Stimulated activated CD4-positive, alpha-beta T cell treated with anti-CD3 and anti-CD28 coated beads, Interleukin-15, amount 100 ng/mL, for 48 hours (primary cell): ENCODE measurements at places on chromosomes 12 and 14.

DNA sequence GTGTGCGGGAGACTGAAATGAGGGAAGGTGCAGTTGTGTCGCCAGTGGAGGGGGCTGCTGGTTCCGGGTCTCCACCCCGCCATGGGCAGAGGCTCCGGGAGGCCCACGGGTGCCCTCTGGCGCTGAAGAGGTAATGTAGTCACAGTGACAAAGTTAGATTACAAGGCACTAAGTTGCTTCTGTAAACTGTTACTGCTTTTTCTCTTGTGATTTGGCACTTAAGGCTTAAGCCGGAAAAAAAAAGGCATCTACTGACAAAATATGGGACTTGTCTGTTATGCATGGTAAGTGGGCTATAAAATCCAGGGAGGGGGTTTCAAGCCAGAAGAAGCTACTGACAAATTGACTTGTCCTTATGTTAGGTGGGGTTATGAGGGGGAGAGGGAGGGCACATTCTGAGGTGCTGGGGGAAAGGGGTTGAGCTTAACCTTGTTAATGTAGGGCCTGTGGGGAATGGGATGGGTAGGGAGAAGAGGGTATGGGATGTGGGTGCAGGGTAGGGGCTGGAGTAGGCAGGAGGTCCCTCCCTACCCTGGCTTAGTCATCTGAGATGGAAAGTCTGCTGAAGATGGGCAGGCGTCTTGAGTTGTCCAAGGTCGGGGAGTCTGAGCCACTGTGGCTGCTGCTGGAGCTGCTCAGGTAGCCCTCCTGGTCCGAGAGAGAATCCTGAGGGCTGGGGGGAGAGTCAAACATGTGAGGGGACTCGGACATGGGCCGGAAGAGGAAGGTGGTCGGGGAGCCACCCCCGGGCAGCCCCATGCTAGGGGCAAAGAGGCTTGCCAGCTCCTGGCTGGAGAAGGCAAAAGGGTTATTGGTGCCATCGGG lies 3.7 kb downstream of the ZFP36L1 start:
- DNase-seq = peak; percentile 75

DNA sequence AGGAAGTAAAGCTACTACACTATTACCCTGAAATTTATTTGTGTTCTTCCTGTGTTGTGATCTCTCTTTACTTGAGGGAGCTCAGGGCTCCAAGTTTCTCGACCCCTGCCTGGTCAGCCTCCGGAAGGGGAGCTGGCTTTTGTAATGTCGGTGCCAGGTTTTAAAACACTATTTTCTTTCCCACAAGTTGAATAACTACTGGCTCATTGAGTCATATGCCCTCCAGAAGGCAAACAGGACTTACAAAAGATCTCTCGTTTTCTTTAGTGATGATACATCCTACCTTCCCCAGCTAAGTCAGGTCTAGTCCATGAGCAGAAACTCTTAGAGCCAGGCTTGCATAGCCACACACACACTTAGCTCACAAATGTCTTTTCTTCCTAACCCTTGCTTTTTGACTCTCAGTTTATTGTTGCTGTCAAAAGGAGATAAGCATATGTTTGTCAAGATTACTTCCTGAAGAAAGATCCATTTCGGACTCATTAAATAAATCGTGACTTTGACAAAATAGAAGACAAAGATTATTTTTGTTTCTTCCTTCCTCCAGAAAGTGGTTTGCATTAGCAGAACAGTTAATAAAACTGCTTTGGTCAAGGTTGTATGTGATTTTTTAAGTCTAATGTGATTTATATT lies 209.8 kb upstream of the FLRT2 start:
- DNase-seq = no peak

GRCh38 chr12:71649401-71649800 lies 14.2 kb downstream of the ZFC3H1 start:
- DNase-seq = no peak

DNA sequence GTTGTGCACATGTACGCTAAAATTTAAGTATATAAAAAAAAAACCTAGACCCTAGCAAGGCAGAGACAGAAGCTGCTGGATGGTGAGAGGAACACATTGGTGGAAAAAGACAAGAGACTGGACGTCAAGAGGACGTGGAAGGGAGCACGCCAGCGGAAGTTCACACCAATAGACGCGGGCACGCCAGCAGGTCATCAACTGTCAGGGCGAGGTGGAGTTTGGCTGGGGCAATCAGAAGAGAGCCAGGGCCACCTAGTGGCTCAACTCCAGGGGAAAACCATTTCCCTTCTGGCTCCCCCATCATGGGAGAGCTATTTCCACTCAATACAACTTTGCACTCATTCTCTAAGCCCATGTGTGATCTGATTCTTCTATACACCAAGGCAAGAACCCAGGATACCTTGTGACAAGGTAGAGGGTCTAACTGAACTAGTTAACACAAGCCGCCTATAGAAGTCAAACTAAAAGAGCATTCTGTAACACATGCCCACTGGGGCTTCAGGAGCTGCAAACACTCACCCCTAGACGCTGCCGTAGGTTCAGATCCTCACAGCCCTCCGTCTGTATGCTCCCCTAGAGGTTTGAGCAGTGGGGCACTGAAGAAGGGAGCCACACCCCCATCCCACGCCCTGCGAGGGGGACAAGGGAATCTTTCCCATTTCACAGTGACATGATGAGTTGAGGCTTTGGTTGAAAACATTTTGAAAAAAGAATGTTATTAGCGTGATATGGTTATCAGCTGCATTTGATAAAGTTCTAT lies 702.7 kb downstream of the TMTC2 start:
- DNase-seq = no peak

GRCh38 chr14:89672636-89673511 lies 255.8 kb upstream of the FOXN3 start:
- no peak for DNase-seq

DNA sequence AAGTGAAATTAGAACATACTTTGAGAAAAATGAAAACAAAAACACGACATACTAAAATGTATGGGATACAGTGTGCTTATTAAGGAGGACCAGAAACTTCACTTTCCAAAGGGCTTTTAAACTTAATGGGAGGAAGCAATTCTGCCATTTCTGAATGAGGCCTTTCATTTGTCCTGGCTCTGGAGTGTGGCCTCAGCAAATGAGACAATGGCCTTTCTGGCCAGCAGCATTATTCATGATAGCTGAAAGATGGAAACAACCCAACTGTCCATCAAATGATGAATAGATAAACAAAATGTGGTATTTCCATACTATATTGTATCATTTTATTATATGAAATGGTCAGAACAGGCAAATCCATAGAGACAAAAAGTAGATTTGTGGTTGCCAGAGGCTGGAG lies 338.6 kb downstream of the CEP128 start:
- no peak for DNase-seq

DNA sequence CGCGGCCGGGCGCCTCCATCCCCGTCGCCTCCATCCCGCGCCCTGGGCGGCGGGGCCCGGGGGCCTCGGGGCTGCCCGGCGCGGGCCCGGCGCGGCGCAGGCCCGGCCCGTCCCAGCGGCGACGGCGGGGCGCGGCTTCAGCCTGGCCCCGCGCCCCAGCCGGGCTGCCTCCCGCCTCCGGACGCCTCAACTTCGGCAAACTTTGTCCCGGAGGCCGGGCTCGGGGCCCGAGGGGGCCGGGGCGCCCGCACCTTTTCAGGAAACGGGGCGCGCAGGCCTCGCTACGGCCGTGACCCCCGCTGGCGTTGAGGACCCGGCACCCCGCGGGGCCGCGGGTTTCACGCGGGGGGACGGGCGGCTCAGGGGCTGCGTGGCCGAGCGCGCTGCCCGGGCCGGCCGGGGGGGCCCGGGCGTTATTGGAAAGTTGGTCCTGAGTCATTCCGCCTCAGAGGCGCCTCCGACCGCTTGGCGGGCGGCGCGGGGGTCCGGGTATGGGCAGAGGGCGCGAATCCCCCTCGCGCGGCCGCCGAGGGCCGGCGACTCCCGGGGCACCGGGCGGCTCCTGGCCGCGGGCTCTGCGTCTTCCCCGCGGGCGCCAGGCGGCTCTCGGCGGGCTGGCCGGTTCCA lies 575 bp downstream of the TRAF3 start:
- DNase-seq = no peak

DNA sequence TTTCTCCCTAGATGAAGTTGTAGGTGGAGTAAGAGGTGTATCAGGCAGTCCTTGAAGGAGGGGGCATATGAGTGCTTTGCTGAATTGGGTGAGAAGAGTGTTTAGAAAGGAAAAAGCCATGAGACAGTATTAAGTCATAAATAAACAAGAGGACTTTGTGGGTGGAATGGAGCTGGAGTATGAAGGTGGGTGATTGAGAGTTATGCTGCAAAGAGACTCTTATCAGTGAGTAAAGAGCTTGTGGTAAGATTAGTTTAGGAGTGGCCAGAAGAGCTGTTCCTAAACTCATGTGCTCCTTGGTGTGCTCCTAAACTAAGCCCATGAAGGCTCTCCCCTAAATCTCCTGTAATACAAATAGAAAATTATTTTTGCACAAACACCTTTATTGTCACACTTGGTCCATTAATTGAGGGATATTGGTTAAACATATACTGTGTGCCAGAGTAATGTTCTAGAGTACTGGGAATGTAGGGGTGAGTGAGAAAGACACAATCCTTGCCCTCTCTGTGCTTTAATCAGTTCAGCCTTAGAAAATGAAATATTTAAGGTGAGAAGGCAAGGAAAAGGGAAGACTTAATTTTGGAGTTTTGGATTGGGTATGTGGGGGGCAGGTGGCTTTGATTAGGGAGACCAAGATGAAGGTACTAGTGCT lies 9.8 kb downstream of the CHPT1 start:
- no peak for DNase-seq

DNA sequence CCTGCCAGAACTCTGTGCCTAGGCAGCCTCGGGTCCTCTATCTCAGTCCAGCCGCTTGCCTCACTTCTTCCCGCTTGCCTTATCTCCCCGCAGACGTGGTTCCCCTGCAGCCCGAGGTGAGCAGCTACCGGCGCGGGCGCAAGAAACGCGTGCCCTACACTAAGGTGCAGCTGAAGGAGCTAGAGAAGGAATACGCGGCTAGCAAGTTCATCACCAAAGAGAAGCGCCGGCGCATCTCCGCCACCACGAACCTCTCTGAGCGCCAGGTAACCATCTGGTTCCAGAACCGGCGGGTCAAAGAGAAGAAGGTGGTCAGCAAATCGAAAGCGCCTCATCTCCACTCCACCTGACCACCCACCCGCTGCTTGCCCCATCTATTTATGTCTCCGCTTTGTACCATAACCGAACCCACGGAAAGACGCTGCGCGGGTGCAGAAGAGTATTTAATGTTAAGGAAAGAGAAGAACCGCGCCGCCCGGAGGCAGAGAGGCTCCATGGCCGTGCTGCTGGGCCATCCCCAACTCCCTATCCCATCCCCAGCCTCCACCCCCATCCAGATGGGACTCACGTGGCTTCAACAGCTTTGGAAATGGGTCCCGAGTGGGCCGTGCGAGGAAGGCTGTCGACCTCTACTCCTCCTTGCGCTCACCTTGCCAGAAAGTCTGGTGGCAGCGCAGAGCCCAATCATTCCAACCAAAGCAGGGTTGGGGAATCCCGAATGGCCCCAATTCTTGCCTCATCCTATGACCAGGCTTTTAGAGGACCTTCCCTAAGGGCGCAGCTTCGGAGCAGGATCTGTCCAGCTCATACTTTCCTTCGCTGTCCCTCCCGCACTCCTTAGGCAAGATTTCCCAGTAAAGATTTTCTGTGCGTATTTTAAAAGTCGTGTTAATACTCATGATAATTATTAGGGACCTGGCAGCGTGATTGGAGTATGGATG lies 6.5 kb downstream of the HOXC13 start:
- no peak for DNase-seq

- no peak for DNase-seq
Observed at GRCh38 chr12:50425589-50426258, 25.0 kb downstream of the LARP4 start.

- no peak for DNase-seq
Observed at GRCh38 chr14:43754838-43755237, 752.2 kb downstream of the FSCB start.

DNA sequence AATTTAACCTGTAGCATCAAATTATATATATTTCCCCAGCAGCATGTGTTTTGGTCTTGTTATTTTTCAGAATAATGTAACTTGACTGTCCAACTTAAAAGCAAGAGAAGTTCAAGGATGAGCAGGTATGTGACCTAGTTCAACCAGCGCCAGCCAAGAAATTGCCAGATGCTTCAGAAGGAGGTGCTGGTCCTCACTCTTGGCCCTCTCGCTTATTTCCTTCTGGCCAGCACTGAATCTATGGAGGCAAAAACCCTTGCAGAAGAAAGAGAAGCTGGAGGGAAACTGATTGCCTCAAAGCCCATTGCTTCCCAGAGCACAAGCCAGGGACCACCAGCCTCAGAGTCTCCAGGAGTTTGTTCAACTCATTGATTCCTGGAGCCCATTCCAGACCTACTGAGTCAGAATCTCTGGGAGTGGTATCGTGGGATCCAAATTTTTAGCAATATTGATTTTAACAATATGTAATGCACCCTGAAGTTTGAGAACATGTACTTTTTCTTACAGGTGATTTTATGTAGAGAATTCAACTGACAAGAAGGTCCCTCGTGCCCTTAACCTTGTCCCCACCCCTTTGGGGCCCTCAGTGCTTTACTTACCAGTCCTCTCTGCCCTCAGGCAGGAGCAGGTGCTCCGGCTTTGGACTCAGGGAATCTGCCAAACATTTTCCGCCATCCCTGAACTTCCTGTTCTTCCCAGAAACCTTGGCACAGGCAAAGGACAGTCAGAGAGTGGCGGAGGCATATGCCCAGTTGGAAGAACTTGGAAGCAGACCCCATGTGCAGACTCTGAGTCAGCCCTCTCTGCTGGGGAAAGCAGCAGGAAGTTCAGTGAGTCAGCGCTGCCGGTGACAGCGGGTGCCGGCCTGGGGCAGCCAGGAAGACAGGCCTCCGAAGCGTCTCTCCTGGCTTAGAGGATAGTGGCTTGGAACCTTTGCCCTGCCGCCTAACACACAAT lies 10.4 kb downstream of the BEST3 start:
- DNase-seq = peak; percentile 6

DNA sequence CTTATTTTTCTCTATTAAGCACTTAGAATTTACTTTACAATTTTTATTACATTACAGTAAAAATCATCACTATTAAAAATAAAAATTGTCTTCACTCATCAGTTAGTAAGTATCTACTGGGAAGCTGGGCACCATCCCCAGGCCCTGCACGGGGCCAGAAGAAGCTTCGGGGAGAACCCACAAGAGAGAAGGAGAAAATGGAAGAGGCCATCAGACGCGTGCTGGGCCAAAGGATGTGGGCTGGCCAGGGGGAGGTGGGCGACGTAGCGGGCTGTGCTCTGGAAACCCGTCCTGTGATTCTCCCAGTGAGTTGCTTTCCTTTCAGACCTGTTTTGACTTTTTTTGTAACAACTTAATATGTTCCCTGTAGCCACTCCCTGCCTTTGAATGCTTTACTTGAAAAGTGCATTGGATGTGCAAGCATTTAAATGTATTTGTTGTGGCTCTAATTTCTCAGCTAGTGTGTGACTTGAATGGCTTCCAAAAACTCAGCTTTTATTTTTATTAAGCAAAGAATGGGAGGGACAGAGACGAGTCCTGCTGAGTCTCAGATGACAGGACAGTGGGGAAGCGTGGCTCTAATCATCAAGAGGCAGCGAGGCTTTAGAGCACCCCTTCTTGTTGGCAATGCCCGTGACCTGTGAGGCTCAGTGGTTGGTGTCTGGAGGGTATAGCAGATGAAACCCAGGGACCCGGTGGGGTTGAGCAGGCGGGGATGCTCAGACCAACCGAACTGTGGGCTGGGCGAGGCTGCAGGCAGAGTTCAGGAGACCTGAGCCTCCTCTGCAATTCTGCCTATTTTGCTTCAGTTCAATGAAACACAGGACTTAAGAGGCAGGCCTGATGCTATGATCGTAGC lies 38.8 kb downstream of the SYNE3 start:
- DNase-seq = no peak

- DNase-seq = no peak
Observed at GRCh38 chr12:95642583-95642982, 91.3 kb upstream of the USP44 start.
